ENCODE measurements at places on chromosomes 11 and 22.

GRCh38 chr11:26326793-26327400, 5.0 kb upstream of the ANO3 start:
- DNase-seq, result no peak

DNA sequence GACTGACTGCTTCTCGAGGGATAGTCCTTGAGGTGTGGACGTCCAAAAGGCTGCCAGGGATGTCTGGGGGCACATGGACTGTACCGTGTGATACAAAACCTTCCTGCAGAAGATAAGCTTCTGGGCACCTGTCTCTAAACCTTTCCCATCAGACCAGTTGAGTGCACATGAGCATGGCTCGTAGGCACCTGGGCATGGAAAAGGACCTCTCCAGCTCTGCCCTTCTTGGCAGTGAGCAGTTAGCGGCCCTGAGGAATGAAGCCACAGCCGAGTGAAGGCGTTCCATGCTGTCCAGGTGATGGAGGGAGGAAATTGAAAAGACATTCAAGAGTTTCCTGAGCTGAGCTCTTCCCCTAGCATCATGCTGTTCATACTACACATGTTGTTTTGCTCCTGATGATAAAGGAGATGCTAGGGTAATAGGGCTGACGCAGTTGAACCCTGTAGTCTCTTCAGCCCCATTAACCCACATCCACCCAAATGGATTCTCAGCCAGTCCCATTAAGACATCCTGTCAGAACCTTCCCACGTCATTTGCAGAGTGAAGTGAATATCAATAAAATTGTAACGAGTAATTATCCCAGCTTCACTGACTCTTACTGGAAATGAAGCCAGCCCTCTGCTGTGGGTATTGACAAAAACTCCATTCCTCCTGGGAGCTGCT, 138.6 kb downstream of the KIRREL3 start:
- no peak for DNase-seq

GRCh38 chr11:119512369-119512768, 89.4 kb upstream of the THY1 start:
- no peak for DNase-seq

- no peak for DNase-seq
Measured at GRCh38 chr22:22878801-22879674, 8.6 kb upstream of the IGLL5 start.

- no peak for DNase-seq
Measured at GRCh38 chr11:6655790-6656583, at the start of gene DCHS1. DCHS1 (minus strand) TSS chr11:6655809; CDS start chr11:6641613, 14,196 bp downstream.

- no peak for DNase-seq
Measured at GRCh38 chr11:96205460-96205809, 137.6 kb downstream of the MAML2 start.

DNA sequence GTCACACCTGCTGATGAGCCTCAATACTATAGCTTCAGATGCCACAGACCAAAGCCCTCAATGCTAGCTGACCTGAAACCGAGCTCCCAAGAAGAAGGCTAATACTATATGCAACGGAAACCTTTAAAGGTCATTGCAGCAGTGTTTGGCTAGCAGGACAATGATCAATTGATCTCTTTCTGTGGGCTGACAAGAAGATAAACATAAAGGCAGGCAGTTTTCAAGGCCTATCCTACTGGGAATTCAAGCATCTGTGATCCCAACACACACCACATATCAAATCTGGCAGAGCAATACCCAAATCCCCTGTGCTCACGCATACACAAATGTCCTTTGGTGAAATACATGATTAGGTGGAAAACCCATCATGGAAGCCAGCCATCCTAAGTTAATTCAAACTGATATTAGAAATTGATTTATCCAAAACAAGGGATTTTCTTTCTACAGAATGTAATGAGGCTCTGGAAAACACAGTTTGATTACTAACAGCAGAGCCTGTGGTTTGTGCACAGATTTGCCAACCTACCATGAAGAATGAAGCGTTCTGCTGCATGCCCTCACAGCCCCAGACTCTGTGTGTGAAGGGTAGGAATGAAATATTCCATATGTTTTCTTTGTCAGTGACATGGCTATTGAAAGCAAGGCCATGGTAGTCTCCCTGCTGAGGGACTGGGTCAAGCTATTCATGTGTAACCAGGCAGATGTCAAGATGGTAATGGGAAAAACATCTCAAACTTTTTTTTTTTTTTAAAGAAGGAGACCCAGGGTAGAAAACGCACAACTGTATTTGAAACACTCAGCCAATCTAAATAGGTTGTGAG, 12.2 kb downstream of the LGR4 start:
- no peak for DNase-seq

DNA sequence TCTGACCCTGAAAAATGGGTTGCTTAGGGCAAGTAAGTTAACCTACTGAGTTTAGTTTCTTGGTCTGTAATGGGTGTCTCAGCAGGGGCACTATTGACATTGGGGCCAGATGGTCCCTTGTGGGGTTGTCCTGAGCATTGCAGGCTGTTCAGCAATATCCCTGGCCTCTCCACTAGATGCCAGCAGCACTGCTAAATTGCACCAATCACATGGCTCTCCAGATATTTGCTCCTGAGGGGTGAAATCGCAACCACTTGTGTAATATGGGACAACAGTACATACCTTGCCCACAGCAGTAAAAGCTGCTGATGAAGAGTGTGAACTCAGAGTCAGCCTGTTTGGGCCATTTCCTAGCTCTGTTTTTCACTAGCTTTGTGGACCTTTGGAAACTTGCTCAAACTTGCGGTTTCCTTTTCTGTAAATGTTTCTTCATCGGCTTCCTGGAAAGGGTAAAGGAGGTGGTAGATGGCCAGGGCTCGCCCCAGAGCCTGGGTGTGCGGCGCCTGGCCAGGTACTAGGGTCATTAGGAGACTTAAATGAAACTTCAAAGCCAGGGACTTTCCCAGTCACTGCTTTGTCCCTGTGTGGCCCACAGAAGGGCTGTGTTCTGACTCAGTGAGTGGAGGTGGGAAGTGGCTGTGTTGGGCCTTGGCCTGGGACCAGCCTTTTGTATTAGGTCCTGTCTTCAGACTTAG, 13.0 kb downstream of the NCF4 start:
- DNase-seq, result peak; percentile 91

GRCh38 chr11:3228445-3228829, 3.8 kb downstream of the MRGPRE start:
- DNase-seq, result no peak

- no peak for DNase-seq
Measured at GRCh38 chr11:8831861-8832260, 79.1 kb upstream of the AKIP1 start.

DNA sequence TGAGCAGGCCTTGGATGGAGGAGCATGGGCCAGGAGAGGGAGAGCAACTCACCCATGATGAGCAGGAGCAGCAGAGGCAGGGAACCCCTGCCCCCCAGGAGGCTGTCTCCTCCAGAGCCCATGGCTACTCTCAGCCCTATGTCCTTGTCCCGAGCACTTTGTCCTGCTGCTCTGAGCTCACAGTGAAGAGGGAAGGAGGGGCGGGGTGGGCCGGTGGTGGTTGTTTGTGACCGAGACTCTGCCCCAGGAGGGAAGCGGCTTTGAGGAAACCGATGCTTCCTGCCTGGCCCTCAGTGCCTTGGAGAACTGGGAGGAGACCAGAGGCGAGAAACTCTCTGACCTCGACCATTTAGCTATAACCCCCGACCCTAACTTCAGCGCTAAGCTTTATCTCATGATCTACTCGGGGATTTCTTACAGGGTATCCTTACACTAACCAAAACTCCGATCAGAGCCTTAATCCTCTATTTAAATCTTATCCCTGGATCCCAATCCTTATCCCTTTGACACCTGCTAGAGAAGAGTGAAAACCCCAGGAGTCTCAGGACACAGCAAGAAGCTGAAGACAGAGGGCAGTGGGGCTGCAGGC, at the start of gene ROBO4:
Gene ROBO4, minus strand, starts transcription at position 192 of the 589 bp plus-strand sequence. Its CDS starts 70 bp downstream, at position 122.
- DNase-seq, result no peak

- no peak for DNase-seq
Measured at GRCh38 chr11:75733431-75734107, 15.9 kb downstream of the MOGAT2 start.

- DNase-seq, result no peak
Measured at GRCh38 chr11:2718817-2719438, 19.1 kb upstream of the KCNQ1OT1 start.

GRCh38 chr11:559712-560304, 730 bp downstream of the LMNTD2 start:
- no peak for DNase-seq

GRCh38 chr11:44767421-44767820, 40.7 kb downstream of the TSPAN18 start:
- DNase-seq, result peak; percentile 62

- DNase-seq, result no peak
Measured at GRCh38 chr11:37560991-37561390, 963.0 kb upstream of the RAG2 start.

DNA sequence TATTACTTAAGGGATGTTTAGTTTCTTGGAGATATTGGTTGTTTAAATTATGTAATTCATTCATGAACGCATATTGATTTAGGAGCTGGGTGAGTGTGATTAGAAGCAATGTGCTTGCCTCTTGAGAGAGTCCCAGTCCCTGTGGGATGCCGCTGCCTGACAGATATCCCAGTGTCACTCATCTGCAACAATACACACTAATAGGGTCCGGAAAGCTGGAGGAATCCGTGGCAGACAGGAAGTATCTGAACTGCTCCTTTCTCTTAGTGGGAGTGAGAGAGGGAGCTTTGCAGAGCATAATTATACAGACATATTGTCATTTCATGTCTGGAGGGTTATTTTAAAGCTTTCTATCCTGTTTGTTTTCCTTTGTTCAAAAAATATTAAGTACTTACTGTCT, 17.4 kb downstream of the AMOTL1 start:
- DNase-seq, result no peak

DNA sequence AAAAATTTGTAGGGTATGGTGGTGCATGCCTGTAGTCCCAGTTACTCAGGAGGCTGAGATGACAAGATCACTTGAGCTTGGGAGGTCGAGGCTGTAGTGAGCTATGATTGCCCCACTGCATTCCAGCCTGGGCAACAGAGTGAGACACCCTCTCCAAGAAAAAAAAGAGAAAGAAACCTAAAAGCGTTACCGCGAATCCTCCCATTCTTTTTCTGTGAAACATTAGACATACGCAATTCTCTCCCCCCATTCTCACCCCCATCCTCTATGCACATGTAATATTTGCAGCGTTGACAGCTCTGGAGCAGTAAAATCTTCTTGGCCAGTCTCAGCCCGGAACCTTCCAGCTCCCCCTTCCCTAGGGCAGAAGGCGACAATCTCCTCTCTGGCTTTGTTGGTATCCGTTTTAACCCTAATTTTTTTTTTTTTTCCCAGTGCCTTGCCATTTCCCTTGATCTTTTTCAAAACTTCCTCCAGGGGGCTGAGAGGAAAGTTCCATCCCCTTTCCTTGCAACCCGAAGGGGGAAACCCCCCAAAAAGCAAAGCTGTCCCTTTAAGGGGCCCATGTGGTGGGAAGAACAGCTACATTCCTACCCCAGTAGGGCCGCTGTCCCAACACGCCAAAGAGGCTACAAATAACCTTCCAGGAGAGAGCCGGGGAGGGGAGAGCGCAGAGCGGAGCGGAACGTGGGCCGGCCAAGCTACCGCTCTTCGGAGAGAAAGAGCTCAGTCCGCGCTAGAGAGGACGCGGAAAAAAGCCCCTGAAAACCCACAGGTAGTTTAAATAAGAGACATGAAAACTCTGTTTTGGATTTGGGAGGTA, 1.9 kb downstream of the LRP4 start:
- DNase-seq, result peak; percentile 50

DNA sequence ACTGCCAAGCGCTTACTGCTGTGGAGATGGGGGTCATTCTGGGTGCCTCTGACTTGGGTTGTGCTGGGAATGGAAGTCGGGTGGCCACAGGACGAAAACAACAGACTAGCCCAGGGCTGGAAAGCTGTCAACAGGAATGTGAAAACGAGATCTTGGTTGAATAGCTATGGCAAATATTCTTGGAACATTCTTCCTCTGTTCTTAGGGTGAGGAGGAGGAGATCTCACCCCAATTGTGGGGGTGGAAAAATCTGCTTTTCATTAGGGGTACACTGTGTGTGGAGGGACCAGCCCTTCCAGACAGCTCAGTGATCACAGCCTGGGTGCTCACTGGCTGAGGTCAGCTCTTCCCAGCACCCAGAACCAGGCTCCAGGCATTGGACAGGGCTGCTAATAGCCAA, 52.0 kb upstream of the PRSS23 start:
- no peak for DNase-seq

GRCh38 chr11:133133606-133134005, 398.7 kb downstream of the OPCML start:
- no peak for DNase-seq

DNA sequence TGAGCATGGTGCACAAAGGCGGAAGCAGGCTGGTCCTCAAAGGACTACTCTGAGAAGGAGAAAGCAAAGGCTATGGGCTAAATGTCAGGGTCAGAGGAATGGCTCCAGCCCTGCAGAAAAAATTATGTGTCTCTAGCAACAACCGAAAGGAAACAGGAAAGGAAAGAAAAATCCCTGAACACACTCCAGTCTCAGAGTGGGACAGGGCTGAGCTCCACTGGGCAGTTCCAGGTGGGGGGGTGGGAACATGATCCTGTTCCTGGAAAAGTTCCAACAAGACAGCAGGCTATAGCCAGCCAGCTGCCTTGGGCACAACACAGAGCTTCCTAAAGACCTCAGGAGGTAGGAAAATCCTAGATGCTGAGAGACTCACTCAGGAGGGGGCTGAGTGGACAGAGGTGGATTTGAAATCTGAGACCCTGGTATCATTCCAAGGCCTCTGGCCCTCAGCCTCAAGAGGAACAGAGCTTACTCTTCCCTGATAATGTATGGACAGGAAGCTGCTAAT, 1088.2 kb downstream of the TBC1D22A start:
- no peak for DNase-seq

All from OCI-M1 (cell line).